ENCODE measurements at places on chromosomes 5 and 9. TPM values are rescaled to one million over a fixed set of nuclear protein-coding genes. Genes with fewer than 3 reads are reported as not detected.

The OSMR gene
- total RNA-seq = 189 TPM

GRCh38 chr5:136036293-136036911 lies 7.6 kb downstream of the TGFBI start:
- no peaks in the 10 kb centered on the region for H3K27me3 ChIP-seq
- H3K4me3 ChIP-seq = no peak overlapping the region
- H3K27ac ChIP-seq = peak overlapping the region; percentile 74
- peaks cover 89% of the 10 kb centered on the region for H3K36me3 ChIP-seq
- no peak for DNase-seq

GRCh38 chr5:19771174-19771835 lies 216.7 kb downstream of the CDH18 start:
- no peaks in the 10 kb centered on the region for H3K4me1 ChIP-seq
- DNase-seq = no peak
- H3K27ac ChIP-seq = no peak overlapping the region
- H3K4me3 ChIP-seq = no peak overlapping the region
- no peaks in the 10 kb centered on the region for H3K27me3 ChIP-seq

- H3K4me1 ChIP-seq = no peaks in the 10 kb centered on the region
- no peaks in the 10 kb centered on the region for H3K36me3 ChIP-seq
- H3K27me3 ChIP-seq = no peaks in the 10 kb centered on the region
- no peak overlapping the region for H3K4me3 ChIP-seq
- no peak overlapping the region for H3K27ac ChIP-seq
Measured at GRCh38 chr5:3657364-3658022, 61.9 kb downstream of the IRX1 start.

DNA sequence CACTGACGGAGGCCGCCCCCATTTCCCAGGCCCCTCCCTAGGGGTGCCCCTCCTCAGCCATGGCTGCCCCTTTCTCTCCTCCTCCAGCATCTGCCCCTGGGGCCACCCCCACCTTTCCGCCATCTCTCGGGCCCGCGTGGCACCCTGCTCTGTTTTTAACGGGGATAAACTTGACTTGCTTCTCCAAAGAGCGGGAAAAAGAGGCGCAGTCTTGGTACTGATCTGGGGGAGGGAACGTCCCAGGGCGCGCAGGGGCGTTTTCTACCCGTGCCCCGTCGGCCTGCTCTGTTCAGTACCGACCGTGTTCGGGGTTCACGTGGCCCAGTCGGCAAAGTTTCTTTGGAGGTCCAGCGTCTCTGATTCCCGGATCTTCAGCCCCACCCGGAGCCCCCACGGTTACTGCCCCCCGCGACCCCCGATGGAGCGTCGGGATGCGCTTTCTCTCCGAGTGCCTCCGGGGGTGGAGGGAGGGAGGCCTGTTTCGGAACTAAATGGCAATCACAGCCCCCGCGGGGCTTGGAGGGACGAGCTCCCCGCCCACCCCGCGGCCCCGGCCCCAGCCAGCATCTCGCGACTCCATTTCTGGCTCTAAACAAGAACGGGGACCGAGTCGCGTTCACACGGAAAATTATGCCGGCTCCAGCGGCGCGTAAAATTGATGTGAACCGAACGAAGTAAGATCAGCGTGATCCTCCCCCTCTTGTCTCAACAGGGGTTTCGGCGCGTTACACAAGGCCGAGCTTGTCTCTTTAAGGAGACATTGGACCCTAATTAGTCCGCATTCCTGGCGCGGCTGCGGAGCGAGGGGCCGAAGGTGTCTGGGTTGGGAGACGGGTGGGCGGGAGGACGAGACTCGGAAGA lies 1.1 kb upstream of the TLE4 start:
- peaks cover 16% of the 10 kb centered on the region for H3K4me1 ChIP-seq
- peak overlapping the region; percentile 82 for H3K27ac ChIP-seq
- peak overlapping the region; percentile 84 for H3K4me3 ChIP-seq
- peak; percentile 92 for DNase-seq

GRCh38 chr5:159102311-159102934 lies 2.7 kb upstream of the EBF1 start:
- peak; percentile 81 for DNase-seq
- peaks cover 26% of the 10 kb centered on the region for H3K4me1 ChIP-seq
- peak overlapping the region; percentile 99 for H3K4me3 ChIP-seq
- H3K36me3 ChIP-seq = peaks cover 10% of the 10 kb centered on the region

- no peaks in the 10 kb centered on the region for H3K36me3 ChIP-seq
- no peak overlapping the region for H3K4me3 ChIP-seq
- H3K4me1 ChIP-seq = no peaks in the 10 kb centered on the region
- no peak overlapping the region for H3K27ac ChIP-seq
- no peak for DNase-seq
Measured at GRCh38 chr5:128009403-128009802, 74.2 kb upstream of the SLC12A2 start.

The DDX4 gene
- not detected for total RNA-seq

- DNase-seq = no peak
- no peak overlapping the region for H3K4me3 ChIP-seq
- no peak overlapping the region for H3K27ac ChIP-seq
Measured at GRCh38 chr5:97425511-97425910, 242.5 kb upstream of the RIOK2 start.

GRCh38 chr9:124297551-124297901 lies 39.8 kb downstream of the NEK6 start:
- H3K4me1 ChIP-seq = peaks cover 49% of the 10 kb centered on the region
- H3K36me3 ChIP-seq = peaks cover 54% of the 10 kb centered on the region
- H3K27me3 ChIP-seq = no peaks in the 10 kb centered on the region
- DNase-seq = peak; percentile 97
- peak overlapping the region; percentile 64 for H3K27ac ChIP-seq

The PCDHGB3 gene
- 6.2 TPM for total RNA-seq

GRCh38 chr9:128393145-128393775 lies 22.1 kb downstream of the URM1 start:
- H3K4me3 ChIP-seq = no peak overlapping the region
- peaks cover 23% of the 10 kb centered on the region for H3K27me3 ChIP-seq
- H3K36me3 ChIP-seq = peaks cover 11% of the 10 kb centered on the region
- no peak overlapping the region for H3K27ac ChIP-seq
- peak; percentile 62 for DNase-seq

The CBY3 gene
- not detected for total RNA-seq

GRCh38 chr5:143629871-143630659 lies 181.9 kb upstream of the HMHB1 start:
- H3K27me3 ChIP-seq = no peaks in the 10 kb centered on the region
- H3K4me3 ChIP-seq = no peak overlapping the region
- H3K27ac ChIP-seq = peak overlapping the region; percentile 65
- H3K4me1 ChIP-seq = peaks cover 15% of the 10 kb centered on the region

DNA sequence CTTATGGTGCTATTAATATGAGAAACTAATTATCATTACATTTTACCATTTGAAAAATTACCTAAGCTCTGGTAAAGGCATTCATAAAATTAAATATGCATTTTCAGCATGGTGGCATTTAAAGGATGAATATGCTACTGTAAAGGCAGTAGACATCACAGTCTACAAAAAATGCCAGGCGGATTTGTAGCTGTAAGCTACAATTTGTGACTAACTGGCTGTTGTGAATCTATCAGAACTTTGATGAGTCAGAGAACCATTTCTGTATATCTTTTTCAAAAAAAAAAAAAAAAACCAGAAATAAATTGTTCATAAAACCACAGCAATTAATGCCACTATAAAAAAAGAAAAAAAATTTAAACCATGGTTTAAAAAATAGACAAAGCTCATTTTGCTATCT lies 186.3 kb downstream of the NFIB start:
- H3K36me3 ChIP-seq = peaks cover 19% of the 10 kb centered on the region
- H3K4me1 ChIP-seq = no peaks in the 10 kb centered on the region
- DNase-seq = peak; percentile 21
- H3K27ac ChIP-seq = no peak overlapping the region
- H3K27me3 ChIP-seq = no peaks in the 10 kb centered on the region
- H3K4me3 ChIP-seq = no peak overlapping the region

DNA sequence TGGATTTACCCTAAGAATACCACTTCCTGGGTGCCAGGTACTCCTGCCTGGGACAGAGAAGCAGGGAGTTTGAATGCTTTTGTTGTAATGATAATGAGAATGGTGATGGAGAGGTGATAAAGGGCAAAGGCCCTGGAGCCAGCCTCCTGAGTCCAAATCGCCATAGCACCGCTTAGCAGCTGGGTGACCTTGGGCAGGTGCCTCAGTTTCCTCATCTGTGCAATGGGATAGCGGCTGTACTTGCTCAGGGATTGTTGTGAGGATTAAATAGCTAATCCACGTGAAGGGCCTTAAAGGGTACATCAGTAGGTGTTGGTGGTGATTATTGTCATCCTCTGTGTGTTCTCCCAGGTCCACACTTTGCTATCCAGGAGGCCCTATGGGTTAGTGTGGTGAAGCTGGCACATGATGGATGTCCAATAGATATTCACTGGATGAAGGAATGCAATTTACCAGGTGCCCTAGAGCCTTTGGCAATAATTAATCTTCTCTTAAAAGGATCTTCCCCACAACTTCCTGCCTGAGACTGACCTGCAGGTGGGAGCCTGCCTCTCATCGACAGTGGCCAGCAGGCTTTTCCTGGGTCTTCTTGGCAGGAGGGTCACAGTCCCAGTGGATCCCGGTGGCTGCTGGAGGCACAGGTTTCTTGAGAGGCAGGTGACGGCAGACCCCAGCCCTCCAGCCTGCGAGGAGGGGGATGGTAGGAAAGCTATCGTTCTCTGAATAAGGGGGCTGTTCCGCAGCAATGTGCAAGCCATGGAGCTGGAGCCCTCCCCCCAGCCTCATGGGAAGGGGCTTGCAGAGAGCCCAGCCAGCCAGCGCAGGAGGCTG lies 160.2 kb downstream of the MACROH2A1 start:
- peaks cover 24% of the 10 kb centered on the region for H3K4me1 ChIP-seq
- no peak for DNase-seq
- H3K27me3 ChIP-seq = no peaks in the 10 kb centered on the region
- H3K4me3 ChIP-seq = no peak overlapping the region
- no peak overlapping the region for H3K27ac ChIP-seq
- no peaks in the 10 kb centered on the region for H3K36me3 ChIP-seq

GRCh38 chr9:83283528-83283927 lies 220.6 kb upstream of the RASEF start:
- H3K4me1 ChIP-seq = peaks cover 11% of the 10 kb centered on the region
- DNase-seq = no peak
- no peaks in the 10 kb centered on the region for H3K36me3 ChIP-seq
- no peak overlapping the region for H3K4me3 ChIP-seq
- no peak overlapping the region for H3K27ac ChIP-seq

DNA sequence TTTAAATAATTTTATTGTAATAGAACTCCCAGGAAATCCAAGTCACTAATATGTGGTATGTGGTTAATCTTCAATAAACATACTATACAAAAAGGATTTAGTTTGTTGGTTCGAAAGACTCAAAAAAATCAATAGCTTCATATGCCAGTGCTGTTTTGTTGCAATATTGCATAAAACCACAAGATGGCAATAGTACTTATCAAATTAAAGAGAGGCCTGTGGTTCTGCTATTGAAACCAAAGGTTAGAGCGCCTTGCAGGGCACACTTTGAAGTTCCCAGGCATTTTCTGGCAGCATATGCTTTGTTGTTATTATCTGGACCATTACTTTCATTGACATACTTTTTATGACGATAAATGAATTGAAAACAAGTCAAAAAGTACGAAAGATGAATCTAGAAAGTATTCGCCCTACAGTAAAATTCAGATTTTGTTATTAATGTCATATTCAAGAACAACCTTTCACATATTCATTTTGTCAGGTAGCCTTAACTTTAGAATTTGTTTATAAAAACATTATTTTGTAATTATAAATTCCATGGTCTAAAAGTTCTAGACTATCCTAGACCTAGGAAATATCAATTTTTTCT lies 316.3 kb downstream of the MCTP1 start:
- H3K27ac ChIP-seq = no peak overlapping the region
- H3K4me1 ChIP-seq = no peaks in the 10 kb centered on the region
- H3K4me3 ChIP-seq = no peak overlapping the region
- no peaks in the 10 kb centered on the region for H3K36me3 ChIP-seq
- H3K27me3 ChIP-seq = no peaks in the 10 kb centered on the region

DNA sequence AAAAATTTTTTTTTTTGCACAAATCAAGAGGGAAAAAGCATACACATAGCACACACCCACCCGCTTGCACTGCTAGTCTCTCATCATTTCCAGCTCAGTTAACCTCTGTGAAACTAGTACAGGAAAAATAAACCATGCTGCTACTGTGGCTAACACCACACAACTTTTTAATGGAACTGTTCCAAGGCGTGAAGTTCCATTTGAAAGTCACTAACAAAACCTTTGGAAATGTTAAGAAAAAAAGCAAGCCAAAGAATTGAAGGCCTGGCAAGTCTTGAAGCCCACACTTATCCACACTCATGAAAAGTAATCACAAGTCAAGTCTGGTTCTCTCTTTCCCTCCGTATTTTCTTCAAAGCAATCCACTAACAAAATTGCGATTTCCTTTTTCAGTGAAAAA lies 116.3 kb downstream of the FANCC start:
- H3K27me3 ChIP-seq = no peaks in the 10 kb centered on the region
- no peaks in the 10 kb centered on the region for H3K36me3 ChIP-seq
- peaks cover 22% of the 10 kb centered on the region for H3K4me1 ChIP-seq
- H3K27ac ChIP-seq = no peak overlapping the region

The SLC36A3 gene
- not detected for total RNA-seq

Measured in osteoblast (primary cell).